ENCODE measurements at places on chromosomes 2 and 18. TPM values are rescaled to one million over a fixed set of nuclear protein-coding genes. Genes with fewer than 3 reads are reported as not detected.

The ECEL1 gene
- total RNA-seq: 0.37 TPM

The CNDP1 gene
- not detected for total RNA-seq

The PTH2R gene
- not detected for total RNA-seq

The LOXL3 gene
- total RNA-seq: 0.28 TPM

The STON1 gene
- total RNA-seq: 0.39 TPM

The ERBB4 gene
- total RNA-seq: not detected

The CCDC74B gene
- 4.2 TPM for total RNA-seq

The RBBP8 gene
- 21.3 TPM for total RNA-seq

The SMARCAL1 gene
- 13.9 TPM for total RNA-seq

The SCN2A gene
- 0.02 TPM for total RNA-seq

The DHRS9 gene
- total RNA-seq: 4.4 TPM

The RNU2-63P gene
- total RNA-seq: not detected

The NDUFV2 gene
- 128 TPM for total RNA-seq

The SLC4A5 gene
- total RNA-seq: 0.47 TPM

The COL6A3 gene
- total RNA-seq: 0.21 TPM

The IL36A gene
- not detected for total RNA-seq

The COLEC11 gene
- 0.62 TPM for total RNA-seq

The DSG4 gene
- not detected for total RNA-seq
